NCI-H146 (cell line): ENCODE measurements at places on chromosomes 7 and 10.

DNA sequence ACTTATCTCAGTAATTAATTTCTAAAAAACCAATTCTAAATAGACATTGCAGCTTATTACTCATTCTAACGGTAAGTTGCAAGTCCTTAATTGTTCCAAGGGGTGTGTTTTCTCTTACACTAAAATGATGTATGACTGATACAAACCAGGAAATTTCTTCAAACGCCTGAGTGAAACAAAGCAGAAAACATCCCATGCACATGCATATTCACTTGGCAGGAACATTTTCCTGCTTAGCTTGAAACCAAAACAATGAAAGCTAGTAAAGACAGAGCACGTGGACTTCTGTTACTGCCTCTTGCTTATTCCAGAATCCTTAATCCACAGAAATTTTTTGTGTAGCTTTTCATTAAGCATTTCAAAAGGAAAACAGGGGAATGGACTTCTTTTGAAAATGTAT is 187.7 kb downstream of the MTERF1 start:
- DNase-seq = no peak

DNA sequence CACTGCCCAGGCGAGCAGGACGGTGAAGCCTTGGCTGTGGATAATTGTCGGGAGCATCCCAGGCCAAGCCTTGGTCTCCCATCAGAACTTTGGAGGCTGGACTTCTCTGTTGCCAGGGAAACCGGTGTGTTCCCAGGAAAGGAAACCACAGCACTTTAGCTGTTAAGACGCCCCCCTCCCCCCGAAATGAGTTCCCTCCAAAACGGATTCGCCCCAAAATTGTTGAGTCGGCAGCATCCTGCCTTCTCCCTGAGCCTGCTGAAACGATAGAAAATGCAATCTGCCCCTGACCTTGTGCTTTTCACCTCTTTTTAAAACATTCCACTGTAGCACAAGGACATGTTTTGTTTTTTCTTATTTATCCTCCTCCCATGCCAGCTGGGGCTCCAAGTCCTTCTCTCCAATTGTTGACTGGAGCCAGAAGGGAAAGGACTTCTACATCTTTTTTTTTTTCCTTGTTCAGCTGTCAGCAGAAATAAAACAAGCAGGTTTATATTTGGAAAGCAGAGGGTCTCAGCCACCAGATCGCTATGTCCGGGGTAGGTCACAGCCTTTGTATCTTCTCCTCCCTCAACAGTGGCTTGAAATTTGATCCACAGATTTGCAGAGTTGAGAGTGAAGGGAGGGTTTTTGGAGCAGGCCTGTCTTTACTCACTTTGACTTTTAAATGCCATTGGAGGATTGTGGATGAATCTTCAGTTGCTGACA is 116.5 kb downstream of the ZMIZ1 start:
- DNase-seq = no peak

GRCh38 chr10:108112218-108112617 is 947.7 kb upstream of the SORCS1 start:
- DNase-seq = no peak

GRCh38 chr10:75401569-75402485 is at the start of gene ZNF503:
Gene ZNF503 (minus strand): TSS chr10:75401764. CDS start chr10:75401419, 345 bp downstream.
- peak; percentile 97 for DNase-seq

- DNase-seq = no peak
Observed at GRCh38 chr7:19275000-19275399, 129.8 kb upstream of the FERD3L start.

- no peak for DNase-seq
Observed at GRCh38 chr10:103745341-103746247, 109.8 kb downstream of the SH3PXD2A start.

- no peak for DNase-seq
Observed at GRCh38 chr10:46084321-46085165, 38.5 kb upstream of the MSMB start.

DNA sequence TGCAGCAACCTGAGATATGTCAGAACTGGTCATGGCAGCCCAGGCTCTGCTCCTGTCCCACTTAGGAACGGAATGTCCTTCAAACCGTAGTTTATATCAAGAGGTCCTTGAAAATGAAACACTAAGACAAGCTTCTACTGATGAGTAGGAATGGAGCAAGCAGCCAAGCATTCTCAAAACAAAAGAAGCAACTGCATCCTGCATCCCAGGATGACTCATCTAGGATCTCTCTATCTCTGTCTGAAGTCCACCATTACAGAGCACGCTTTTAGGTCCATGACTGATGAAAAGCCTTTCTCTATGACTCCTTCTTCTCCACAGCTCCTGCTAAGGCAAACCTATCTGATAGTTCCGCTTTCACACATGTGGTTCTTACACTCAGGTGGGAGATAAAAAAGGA is 16.3 kb downstream of the MBL2 start:
- no peak for DNase-seq

- no peak for DNase-seq
Observed at GRCh38 chr7:26526265-26526587, 234.6 kb downstream of the SNX10 start.

- no peak for DNase-seq
Observed at GRCh38 chr10:132381741-132382140, 15.3 kb upstream of the PWWP2B start.

DNA sequence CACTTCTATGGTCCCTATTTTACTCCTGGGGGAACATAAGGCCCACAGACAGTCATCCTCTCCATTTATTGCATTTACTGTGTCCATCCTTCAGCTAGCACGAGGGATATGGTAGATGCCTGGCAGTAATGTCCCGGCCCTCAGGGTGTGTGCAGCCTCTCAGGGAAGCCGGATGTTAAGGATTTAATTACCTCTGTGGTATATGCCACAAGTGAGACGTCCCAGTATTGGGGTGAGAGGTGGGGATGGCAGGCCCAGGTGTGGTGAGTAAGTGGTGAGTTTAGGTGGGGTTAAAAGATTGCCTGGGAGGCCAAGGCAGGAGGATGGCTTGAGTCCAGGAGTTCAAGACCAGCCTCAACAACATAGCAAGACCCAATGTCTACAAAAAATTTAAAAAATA is 144.9 kb downstream of the SH3PXD2A start:
- DNase-seq = no peak

DNA sequence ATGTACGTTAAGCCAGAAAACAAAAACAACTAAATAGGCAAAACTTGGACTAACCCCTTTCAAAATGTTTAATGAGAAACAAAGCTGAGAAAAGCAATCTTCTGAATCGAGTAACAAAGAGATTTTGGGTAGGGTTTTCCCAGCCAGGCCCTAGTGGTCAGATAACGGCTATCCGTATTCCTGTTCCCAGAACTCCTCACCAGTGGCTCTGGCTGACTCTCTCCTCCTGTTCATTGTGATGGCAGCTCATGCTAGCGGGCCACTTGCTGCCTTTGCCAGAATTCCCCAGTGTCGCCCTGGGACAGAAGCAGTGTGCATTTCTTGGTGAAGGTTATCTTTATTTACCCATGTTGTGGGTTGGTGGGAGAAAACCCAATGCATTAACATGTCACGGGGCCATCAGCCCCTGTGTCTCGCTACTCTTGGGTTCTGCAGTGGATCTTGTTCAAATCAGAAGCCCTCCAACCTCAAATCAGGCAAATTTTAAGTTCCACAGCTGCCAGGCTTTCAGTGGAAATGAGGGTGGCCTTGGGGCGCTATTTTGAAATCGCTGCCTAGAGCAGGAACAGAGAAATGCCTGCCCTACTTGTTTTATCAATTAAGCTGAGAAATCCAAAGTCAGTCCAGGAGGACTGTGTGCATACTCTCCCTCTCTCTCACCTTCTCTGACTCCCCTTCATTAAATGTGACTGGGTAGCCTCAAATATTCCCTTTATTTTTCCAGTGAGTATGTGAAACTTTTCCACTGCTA is 164.5 kb upstream of the NPVF start:
- no peak for DNase-seq

DNA sequence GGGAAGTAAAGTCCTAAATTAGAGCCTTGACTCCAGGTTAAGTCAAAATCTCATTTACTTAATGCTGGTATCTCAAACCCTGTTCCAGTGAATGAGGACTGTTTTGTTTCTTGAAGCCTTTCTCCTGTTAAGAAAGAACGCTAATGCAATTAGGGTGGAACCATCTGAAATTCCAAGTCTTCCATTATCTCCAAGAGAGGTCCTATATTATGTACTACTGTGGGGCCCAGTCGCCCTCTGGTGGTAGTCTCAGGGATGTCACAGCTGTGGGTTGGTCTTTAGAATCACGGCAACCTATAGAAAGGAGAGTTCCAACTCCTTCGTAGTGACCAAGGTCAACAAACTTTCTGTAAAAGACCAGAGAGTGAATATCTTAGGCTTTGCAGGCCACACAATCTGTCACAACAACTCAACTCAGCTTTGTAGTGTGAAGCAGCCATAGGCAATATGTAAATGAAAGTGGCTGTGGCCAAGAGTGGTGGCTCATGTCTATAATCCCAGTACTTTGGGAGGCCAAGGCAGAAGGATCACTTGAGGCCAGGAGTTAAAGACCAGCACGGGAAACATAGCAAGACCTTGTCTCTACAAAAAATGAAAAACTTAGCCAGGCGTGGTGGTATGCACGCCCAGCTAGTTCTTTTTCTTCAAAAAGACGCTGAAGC is 9.3 kb downstream of the RPP38 start:
- DNase-seq = peak; percentile 76

DNA sequence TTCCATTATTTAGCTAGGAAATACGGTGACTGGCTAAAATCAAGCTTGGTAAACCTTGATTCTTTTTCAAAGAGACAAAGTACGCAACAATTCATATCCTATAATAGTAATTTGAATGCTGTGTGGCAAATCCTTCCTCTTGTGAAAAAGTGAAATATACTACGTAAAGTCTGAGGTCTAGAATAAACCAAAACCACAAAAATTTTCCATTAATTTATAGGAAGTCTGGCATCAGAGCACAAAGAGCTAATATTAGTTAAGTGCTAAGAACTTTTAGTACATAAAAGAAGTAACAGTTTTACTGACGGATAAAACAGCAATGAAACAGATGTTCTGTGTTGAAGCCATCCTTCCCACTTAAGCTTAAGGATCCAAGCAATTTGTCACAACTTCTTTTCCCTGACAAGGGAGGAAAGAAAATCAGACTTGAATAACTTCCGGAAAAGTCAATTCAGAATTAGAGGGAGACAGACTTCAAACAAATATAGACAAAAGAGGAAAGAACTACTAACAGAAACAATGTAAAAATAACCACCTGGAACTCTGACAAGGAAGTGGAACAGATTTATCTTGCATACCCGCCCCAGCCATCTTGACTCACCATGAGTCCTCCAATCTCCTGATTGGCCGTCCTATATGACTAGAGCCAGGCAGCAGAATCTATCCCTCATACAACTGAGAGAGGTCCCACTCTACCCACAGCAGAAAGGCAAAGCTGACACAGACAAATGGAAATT is 34.6 kb downstream of the RHEB start:
- DNase-seq = no peak
